ENCODE measurements at places on chromosomes 5 and 9.

DNA sequence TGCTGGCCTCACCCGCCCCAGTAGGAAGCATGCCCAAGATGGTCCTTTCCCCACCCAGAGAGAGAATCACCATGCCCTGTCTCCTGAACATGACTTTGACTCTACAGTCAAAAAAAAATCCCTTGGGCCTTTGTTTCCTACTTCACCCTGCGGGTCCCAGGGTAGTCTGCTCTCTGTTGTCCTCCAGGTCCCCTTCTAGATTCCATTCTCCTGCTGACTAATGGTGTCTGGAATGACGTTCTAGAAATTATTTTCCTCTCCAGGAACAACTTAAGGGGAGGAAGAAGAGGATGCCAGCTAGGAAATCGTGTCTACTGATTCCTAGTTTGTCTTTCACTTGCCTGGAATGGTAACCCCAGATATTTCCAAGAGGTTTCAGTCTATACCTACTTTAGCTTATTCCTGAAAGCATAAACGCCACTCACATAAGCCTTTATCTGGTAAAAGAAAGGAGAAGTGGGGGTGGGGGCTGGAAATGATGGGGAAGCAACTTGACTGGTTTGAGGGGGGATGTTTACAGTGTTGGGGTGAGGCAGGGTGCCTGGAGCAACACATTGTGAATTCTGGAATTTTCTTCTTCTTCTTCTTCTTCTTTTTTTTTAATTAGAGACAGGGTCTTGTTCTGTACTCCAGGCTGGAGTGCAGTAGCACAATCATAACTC, 93.9 kb downstream of the SNX18 start:
- no peak for DNase-seq

- DNase-seq, result no peak
Observed at GRCh38 chr5:137880313-137880712, 8.9 kb upstream of the PKD2L2 start.

- DNase-seq, result no peak
Observed at GRCh38 chr9:102669220-102669619, 325.9 kb upstream of the CYLC2 start.

DNA sequence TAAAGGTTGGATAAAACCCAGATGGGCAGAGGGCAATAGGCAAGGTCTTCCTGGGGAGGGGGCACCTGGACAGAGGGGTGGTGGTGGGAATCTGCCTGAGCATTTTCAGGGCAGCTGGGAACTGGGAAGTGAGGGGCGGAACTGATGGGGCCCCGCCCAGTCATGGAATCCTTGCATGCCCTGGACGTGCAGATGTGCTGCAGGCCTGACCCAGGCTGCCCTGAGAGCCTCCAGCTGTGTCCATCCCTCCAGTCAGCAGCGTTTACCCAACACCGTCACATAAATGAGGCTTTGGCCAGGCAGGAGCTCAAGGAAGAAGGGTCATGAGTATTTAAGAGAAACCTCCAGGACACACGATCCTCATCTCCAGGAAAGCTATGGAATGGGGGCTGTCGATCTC, 70.3 kb downstream of the DAB2IP start:
- no peak for DNase-seq

DNA sequence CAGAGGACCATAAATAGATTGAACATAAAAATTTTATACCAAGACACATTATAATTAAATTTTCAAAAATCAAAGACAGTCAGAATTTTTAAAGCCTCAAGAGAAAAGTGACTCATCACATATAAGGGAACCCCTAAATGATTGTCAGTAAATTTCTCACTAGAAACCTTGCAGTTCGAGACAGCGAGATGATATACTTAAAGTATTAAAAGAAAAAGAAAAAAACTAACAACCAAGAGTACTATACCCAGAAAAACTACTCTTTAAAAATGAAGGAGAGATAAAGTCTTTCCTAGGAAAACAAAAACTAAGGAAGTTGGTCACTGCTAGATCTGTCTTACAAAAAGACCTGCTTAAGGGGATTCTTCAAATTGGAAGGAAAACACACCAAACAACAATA, 251.4 kb upstream of the MSX2 start:
- DNase-seq, result no peak

DNA sequence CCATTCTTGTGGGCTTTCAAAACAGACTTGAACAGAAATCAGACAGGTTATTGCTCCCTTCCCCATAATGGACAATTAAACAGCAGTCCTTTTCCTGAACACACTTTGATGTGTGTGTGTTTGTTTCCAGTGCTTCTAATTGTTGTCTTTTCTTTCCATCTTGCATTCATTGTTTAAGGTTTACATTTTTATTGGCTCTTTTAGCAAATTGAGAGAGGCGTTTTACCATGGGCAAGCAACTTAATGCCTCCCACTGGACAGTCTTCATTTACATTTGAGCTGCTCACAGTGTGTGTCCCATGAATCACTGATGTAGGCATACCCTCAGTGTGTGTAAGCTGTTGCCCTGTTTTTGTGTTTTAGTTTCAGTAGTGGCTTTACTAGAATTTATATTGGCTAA, 25.0 kb downstream of the WDR36 start:
- no peak for DNase-seq

DNA sequence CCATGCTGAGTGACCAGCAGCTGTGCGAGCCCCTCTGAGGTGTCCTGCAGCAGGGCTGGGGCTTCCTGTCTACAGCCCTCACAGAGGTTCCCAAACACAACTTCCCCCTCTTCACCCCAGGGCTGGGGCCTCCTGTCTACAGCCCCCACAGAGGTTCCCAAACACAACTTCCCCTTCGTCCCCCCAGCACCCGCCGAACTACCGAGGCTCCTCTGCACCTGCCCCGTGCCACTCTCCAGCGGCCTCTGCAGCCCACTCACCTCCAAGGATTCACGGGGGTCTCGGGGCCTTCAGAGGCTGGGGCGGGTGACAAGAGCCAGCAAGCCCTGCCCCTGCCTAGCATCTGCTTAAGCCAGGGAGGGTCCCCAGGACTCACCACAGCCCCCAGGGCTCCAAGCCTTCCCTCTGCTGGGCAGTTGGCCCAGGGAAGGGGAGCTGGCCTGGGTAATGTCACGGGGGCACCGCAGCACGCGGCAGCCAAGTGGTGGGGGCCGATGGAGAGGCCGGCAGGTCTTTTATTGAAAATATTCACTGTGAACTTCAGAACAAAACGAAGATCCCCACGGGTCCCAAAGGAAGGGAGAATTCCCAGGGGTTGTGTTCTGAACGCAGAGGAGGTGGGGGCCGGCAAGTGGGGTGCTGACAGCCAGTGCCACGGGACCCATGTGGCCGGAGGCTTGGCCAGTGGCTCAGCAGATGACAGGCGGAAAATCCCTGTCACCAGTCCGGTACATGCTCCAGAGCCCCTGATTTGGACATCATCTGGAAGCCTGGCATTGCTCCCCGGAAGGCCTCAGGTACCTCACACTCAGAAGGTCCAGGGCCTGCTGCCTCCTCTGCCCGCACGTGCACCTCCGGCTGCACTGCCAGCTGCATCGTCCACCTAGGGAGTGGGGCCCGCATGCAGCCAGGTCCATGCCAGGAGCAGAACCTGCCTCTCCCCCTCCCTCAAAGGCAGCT, 125.3 kb downstream of the ADAMTS2 start:
- no peak for DNase-seq

GRCh38 chr5:36946101-36946500, 69.5 kb downstream of the NIPBL start:
- DNase-seq, result no peak

GRCh38 chr5:133387091-133387490, 225.2 kb downstream of the FSTL4 start:
- no peak for DNase-seq

DNA sequence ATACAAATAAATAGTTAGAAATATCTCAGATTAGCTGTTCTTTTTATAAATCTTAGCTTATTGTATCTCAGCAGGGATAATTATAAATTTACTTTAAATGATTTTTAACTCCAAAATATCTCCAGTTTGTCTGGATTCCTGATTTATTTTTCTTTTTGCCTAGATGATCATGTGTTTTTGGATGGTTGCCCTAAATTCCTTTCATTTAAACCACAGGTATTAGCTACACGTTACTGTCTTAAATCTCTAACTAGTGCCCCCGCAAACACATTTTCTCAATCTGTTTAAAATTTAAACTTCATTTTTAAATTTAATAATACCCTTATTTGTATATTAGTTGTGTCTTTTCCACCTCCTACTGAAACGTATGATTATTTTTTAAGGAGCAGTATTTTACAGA, 5.6 kb downstream of the FER start:
- DNase-seq, result no peak

GRCh38 chr5:169424279-169424655, 123.3 kb upstream of the SLIT3 start:
- DNase-seq, result no peak

DNA sequence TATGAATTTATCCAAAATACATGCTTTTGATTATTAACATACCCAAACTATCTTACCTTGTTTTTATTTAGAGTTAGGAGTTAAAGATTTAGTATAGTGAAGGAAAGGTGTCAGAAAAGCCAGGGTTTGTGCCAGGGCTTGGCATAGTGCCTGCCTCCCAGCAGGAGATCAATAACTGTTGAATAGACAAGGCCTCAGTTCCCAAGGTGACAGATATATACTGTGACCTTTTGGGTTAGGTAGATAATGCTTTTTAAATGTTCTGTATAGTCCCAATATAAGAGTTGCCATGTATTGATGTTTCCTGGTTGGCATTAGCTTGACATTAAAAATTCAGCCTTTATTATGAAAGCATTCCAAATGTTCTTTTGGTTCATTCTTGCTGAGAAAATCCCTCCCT, 121.8 kb downstream of the MCTP1 start:
- DNase-seq, result no peak

GRCh38 chr5:174849426-174849825, 125.0 kb downstream of the MSX2 start:
- no peak for DNase-seq

DNA sequence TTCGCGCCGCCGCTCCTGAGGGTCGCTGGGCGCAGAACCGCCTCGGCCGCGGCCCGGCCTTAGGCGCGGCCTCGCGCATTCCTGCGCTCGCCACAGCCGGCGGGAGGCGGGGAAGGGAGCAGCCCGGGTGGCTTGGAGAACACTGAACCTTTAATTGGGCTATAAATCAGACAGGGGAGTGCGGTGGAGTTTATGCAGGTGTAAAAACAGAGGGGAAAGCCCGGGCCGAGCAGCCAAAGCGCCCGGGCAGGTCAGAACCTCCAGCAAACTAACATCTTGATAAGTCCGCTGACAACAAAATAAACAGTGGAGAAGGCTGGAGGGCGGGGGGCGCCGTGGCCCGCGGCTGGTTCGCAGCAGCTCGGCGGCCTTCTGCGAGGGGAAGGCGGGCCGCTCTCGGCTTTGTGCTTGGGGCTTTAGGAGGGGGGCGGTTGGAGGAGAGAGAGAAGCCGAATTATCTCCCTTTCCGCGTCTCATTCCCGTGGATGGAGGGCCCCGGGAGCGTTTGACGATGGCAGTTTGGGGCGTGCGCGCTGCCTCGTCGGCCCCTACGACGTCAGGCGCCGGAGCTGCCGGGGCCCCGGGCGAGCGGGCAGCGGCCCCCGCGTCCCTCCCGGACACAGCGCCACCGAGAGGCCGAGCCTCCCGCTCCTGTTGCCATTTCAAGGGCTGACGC, 11.3 kb downstream of the FOXD1 start:
- no peak for DNase-seq

DNA sequence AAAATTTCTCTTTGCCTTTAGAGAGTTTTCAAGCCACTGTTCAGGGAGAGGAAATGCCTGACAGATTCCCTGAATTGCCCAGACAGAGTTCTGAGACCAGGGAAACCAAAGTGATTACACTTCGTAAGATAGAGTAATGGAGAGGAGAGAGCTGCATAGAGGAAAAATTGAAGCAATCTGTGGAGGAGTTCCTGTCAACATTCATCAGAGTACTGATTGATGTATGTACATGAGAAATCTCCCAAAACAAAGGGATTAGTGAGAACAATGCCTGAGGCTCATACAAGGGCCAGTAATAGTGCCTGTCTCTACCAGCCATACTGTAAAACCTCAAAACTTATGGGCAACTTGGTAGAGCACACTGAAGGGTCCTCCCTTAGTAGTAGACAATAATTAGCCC, 79.0 kb upstream of the TRIM32 start:
- no peak for DNase-seq

- no peak for DNase-seq
Observed at GRCh38 chr9:108983885-108984284, 29.4 kb downstream of the CTNNAL1 start.

GRCh38 chr5:173535976-173536639, 80.3 kb downstream of the BOD1 start:
- DNase-seq, result no peak

GRCh38 chr9:83327750-83328622, 210.2 kb downstream of the FRMD3 start:
- no peak for DNase-seq

DNA sequence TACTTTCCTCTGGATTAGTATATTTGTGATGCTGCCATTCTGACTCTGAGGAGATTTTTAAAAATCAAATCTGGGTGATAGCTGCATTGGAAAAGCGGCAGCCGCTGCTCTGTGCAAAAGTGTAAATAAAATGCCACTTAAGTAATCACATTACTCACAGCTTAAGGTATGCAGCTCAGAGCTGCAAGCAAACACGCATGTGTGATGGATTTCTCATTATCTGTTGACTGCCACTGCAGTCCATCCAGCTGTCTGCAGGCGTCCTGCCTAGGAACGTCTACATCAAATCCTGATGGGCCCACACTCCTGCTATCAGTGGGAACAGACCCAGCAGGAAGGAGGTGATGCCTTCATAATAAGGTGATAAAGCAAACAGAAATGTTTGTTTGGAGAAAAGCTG, 216.9 kb downstream of the SPOCK1 start:
- no peak for DNase-seq

DNA sequence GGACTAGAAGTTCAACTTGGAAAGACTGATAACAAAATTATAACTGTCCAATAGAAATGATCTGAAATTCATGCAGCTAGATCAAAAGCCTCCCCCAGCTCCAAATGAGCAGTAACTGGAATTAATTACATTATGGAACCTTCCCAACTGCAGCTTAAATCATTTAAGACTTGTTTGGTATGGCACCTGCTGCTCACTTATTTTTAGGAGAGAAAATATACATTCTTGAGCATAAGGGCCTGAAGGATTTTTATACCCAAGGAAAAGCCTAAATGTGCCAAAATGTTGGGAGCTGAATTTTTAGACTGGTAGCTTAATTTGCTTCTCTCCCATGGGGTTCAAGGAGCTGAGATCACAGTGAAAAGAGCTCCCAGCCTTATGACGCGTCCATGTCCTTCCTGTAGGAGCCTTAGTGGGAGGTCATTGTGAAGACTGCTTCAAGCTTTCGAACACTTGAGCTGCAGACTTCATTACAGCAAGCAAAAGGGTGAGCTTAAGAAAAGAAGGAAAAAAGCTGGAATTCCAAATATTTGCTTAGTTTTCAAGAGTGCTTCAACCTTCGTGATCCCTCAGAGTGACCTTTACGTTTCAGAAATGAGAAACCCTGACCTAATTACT, 276.0 kb downstream of the DMAC1 start:
- no peak for DNase-seq

- DNase-seq, result no peak
Observed at GRCh38 chr5:25458628-25459027, 813.9 kb upstream of the CDH10 start.

- no peak for DNase-seq
Observed at GRCh38 chr5:140355546-140355945, 4.4 kb upstream of the SLC4A9 start.

Data from NCI-H446 (cell line).